Uterine smooth muscle cell (primary cell): ENCODE measurements at places on chromosomes 2 and 18. TPM values are rescaled to one million over a fixed set of nuclear protein-coding genes. Genes with fewer than 3 reads are reported as not detected.

TMEFF2 gene
- 0.22 TPM in 1 of 2 replicates, not detected in the other for total RNA-seq

KLHL14 gene
- not detected in 2 replicates for total RNA-seq

BMP10 gene
- total RNA-seq, result not detected in 2 replicates

ITGB6 gene
- total RNA-seq, result under 0.01 TPM in 1 of 2 replicates, not detected in the other

CLHC1 gene
- 7.3 and 11.5 TPM in 2 replicates for total RNA-seq

CCDC85A gene
- 2.4 and 4.6 TPM in 2 replicates for total RNA-seq

CYTIP gene
- not detected in 2 replicates for total RNA-seq

ACAA2 gene
- 10.2 and 19.5 TPM in 2 replicates for total RNA-seq

REG1B gene
- not detected in 2 replicates for total RNA-seq

CD8A gene
- not detected in 2 replicates for total RNA-seq

CPLX4 gene
- total RNA-seq, result not detected in 2 replicates

PCARE gene
- not detected in 2 replicates for total RNA-seq

ALPP gene
- not detected in 2 replicates for total RNA-seq

CIB4 gene
- total RNA-seq, result not detected in 2 replicates

BIN1 gene
- 46.1 and 50.6 TPM in 2 replicates for total RNA-seq

GBX2 gene
- total RNA-seq, result not detected in 2 replicates

DLGAP1 gene
- total RNA-seq, result 0.12 and 0.33 TPM in 2 replicates

SLC5A7 gene
- total RNA-seq, result not detected in 2 replicates

BUB1 gene
- total RNA-seq, result 20.4 and 100 TPM in 2 replicates

HOXD4 gene
- 0.12 and 0.22 TPM in 2 replicates for total RNA-seq

TNS1 gene
- total RNA-seq, result 64.6 and 97.8 TPM in 2 replicates

KCNS3 gene
- total RNA-seq, result 9.6 and 10.9 TPM in 2 replicates

PSMA8 gene
- total RNA-seq, result not detected in 2 replicates

CCDC74A gene
- 11.9 and 12.4 TPM in 2 replicates for total RNA-seq

UBXN4 gene
- total RNA-seq, result 83.4 and 95.3 TPM in 2 replicates

REV1 gene
- 36.1 and 42.9 TPM in 2 replicates for total RNA-seq

EMILIN1 gene
- 196 and 328 TPM in 2 replicates for total RNA-seq

TBC1D8 gene
- 8.4 and 10.3 TPM in 2 replicates for total RNA-seq

SP3 gene
- total RNA-seq, result 192 and 197 TPM in 2 replicates

VWA3B gene
- not detected in 2 replicates for total RNA-seq

C2orf80 gene
- not detected in 2 replicates for total RNA-seq

ADD2 gene
- total RNA-seq, result 0.37 and 0.55 TPM in 2 replicates

ASB18 gene
- not detected in 2 replicates for total RNA-seq

TMEM169 gene
- total RNA-seq, result 0.37 and 0.66 TPM in 2 replicates

YIPF4 gene
- total RNA-seq, result 26.0 and 33.7 TPM in 2 replicates

POTEF gene
- total RNA-seq, result 0.22 TPM in 1 of 2 replicates, not detected in the other

POTEJ gene
- not detected in 2 replicates for total RNA-seq

MAL gene
- total RNA-seq, result not detected in 2 replicates

UGT1A4 gene
- total RNA-seq, result not detected in 2 replicates

SULT1C4 gene
- 0.75 TPM in 1 of 2 replicates, not detected in the other for total RNA-seq

MYCN gene
- not detected in 2 replicates for total RNA-seq

LONRF2 gene
- total RNA-seq, result 6.5 and 7.6 TPM in 2 replicates

FEV gene
- total RNA-seq, result not detected in 2 replicates

KIF5C gene
- 0.66 and 0.87 TPM in 2 replicates for total RNA-seq

TANC1 gene
- 12.4 and 27.7 TPM in 2 replicates for total RNA-seq

SERPINB3 gene
- not detected in 2 replicates for total RNA-seq

CFAP65 gene
- not detected in 2 replicates for total RNA-seq

LHCGR gene
- total RNA-seq, result not detected in 2 replicates

AGXT gene
- total RNA-seq, result under 0.01 TPM in 1 of 2 replicates, not detected in the other

CDC42EP3 gene
- 26.0 and 32.9 TPM in 2 replicates for total RNA-seq

RAPGEF4 gene
- total RNA-seq, result 0.44 and 1.00 TPM in 2 replicates

TMEM200C gene
- total RNA-seq, result 0.11 and 0.12 TPM in 2 replicates

TXNL1 gene
- total RNA-seq, result 57.1 and 71.8 TPM in 2 replicates
